A673 (cell line): ENCODE measurements at places on chromosomes 16 and 17.

DNA sequence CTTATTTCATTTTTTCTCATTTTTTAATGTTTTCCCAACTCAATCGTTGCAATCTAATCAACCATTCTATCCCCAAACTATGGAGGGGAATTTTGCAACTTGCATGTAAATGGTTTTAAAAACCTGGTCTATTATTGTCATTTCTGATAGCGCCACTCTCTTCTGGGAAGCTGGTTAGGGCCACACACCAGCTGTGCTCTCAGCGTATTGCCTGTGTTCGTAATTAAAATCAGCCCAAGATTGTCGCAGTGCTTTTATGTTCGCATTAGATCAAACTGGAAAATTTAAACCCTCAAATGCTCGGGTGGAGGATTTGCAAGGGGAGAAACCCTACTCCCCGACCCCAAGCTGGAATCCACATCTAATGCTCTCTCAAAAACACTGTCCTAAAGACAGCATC, 123.5 kb upstream of the CACNG5 start:
- no peak for DNase-seq

DNA sequence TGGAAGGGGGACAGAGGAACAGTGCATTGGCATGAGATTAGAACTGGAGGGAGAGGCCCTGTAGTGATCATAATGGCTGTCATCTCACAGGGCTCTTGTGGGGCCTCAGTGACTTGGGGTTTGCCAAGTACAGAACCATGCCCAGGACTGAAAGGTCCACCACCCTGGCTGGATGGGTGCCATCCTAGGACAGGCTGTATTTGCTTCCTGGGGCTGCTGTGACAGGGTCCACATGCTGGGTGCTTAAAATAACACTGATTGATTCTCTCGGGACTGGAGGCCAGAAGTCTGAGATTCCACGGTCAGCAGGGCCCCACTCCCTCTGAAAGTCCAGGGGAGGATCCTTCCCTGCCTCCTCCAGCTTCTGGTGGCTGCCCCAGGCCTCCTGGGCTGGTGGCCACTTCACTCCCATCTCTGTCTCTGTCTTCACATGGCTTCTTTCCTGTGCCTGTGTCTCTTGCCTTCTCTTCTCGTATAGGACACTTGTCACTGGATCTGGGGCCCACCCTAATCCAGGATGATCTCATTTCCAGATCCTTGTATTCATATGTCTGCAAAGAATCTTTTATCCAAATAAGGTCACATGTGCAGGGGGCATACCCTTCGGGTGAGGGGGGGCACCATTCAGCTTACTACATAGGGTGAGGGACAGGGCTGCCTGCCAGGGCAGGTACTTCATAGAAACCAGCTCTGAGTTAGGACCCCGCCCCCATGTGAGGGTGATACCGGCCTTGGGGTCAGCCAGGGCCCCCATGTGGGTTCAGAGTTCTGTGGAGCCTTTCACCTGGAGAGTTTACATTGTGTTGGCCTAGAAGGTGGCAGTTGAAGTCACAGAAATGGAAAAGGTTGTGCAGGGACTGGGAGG, 52.6 kb downstream of the USP22 start:
- DNase-seq: no peak

DNA sequence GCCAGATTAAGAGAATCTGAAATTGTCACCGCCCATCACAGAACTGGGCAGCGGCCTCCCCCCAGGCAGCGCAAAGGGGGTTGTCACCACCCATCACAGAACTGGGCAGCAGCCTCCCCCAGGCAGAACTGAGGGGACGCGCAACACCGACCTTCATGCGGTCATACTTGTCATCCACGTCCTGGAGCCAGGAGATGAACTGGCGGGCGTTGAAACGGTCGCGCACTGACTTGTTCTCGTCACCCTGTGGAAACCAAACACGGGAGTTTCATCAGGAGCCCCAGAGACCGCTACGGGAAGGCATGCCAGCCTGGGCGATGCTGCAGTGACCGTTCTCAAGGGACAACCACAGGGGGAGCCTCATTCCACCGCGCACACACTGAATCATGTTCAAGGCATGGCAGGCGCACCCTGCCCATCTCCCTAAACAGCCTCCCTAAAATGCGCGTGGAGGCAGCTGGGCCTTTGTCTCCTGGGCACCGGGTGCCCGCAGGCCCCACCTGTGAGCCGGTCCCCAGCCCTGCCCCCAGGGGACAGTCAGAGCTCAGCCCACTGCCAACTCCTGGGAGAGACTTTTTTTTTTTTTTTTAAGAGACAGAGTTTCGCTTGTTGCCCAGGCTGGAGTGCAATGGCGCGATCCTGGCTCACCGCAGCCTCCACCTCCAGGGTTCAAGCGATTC, 53.3 kb downstream of the ZNF778 start:
- DNase-seq: no peak

GRCh38 chr17:81888105-81888987, 3.0 kb downstream of the ALYREF start:
- no peak for DNase-seq

DNA sequence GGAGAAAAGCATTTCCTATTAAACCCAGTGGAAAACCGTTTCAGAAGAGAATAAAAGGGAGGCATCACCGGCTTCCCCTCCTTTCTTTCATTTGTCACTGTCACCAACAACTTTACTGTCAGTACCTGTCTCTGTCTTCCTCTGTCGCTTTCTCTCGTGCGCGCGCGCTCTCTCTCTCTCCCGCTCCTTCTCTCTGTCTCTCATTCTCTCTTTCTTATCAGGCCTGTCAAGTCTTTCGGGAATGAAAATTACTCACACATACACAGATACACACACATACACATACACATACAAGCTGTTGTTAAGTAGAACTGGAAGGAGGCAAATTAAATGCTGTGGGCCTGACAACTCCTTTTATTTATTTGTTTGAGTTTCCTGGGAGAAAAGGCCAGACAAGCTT, 17.6 kb downstream of the MYOCD start:
- DNase-seq: no peak

DNA sequence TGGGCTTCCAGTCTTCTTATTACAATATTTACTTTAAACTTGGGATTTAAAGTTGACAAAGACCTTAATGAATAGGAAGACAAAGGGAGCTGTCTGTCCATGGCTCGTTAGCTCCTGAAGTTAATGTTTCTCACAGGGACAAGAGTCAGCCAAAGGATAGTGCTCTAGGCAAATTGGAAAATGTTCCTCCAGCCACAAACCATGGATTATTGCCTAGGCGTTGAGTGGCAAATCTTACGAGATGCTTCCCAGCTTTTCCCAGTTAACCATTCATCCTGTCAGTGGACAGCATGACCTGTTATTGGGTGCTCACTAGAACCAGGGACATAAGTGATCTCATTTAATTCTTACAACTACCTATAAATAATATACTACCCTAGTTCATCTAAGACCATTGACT, 3.6 kb downstream of the TEX2 start:
- no peak for DNase-seq

- no peak for DNase-seq
Observed at GRCh38 chr17:14731591-14731990, 430.7 kb downstream of the HS3ST3B1 start.

DNA sequence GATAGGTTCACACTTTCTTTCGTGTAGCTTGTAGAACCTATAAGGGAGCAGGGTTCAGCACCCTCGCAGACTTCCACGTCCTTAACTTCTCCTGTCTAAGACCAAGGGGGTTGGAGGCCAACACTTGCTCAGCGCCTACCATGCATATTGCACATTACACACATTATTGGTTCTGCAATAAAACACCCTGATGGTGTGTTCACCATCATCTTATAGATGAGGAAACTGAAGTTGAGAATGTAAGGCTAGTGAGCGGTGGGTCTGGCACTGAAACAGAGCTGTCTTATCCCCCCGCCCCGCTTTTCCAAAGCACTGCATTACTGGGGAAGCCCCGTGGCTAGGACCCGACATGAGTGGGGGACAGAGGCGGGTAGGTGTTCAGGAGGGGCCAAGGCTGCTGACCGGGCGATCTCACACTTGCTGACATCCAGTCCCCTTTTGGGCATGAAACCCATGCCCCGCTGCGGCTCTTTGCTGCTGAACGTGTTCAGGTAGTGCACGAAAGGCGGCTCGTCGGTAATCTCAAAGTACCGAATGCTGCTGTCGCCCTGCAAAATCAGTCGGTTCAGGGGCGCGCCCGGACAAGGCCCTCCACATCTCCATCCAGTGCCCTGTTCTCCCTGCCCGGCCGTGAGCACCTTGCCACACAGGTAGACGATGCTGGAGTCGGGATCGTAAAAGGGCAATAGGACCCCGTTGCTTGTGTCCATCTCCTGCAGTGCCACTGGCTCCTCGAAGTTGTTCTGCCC, 6.2 kb downstream of the CORO6 start:
- DNase-seq: no peak

- no peak for DNase-seq
Observed at GRCh38 chr17:64635647-64636305, 26.3 kb downstream of the SMURF2 start.

DNA sequence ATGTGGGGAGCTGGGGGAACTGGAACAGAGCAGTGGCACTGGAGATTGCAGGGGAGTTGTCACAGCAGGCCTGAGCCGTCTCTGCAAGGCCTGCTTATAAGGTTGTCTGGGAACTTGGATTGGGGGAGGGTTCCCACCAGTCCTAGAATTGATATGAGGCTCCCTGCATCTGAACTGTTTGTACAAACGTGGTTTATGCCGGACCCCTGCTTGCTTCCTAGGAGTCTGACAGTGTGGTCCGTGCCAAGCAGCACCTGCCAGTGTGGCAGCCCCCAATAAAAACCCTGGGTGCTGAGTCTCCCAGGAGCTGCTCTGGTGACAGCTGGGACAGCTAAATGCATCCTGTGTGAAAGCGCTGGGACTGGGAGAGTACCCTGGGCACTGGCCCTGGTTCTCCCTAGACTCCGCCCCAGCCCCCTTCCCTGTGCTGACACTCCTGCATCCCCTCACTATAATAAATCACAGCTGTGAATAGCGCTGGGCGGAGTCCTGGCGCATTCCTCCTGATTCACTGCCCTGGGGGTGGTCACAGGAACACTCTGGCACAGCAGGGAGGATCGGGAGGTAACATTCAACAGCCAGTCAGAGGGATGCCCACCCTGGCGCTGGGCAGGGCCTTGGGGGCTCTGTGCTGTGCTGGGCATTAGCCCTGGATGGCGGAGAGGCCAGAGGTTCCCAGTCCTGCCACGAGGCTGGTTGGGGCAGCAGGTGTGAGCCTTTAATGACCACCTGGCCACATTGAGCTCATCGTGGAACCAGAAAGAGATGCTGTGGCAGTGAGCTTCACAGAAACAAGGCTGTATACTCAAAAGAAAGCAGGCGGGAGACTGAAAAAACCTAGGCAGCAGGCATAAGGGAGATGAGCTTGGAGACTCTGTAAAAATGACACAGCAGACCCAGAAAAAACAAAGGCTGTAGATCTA, 45.6 kb downstream of the RMI2 start:
- no peak for DNase-seq

GRCh38 chr17:2551493-2551892, 39.8 kb upstream of the METTL16 start:
- no peak for DNase-seq

- no peak for DNase-seq
Observed at GRCh38 chr17:10292057-10292937, 80.5 kb downstream of the MYH13 start.

- DNase-seq: no peak
Observed at GRCh38 chr17:31753011-31753410, 106.0 kb downstream of the COPRS start.
